Right hindlimb (tissue), 1 donor: ENCODE measurements at places on chromosomes 3 and 15.
A peak's percentile ranks its signal among the peaks of the same experiment; 100 is the strongest.

DNA sequence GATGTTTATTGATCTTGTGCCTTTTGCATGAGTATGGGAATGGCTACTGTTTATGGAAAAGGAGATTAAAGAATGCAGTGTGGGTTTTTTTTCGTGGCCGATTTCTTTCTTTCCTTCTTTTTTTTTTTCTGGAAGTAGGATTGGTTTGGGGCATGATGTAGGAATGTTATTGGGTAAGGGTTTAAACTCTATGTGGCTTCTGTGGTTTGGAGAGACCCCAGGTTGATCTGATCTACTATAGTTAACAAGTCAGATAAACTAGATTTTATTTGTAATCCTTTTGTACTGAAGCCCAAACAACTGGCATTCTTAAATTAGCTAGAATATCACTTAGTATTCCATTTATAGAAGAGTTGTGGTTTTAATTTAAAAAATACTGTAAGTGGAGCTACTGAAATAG lies 304.8 kb downstream of the LPP start:
- DNase-seq, result no peak

- DNase-seq, result no peak
These were observed 103.9 kb downstream of the RARB start for GRCh38 chr3:25531971-25532370.

DNA sequence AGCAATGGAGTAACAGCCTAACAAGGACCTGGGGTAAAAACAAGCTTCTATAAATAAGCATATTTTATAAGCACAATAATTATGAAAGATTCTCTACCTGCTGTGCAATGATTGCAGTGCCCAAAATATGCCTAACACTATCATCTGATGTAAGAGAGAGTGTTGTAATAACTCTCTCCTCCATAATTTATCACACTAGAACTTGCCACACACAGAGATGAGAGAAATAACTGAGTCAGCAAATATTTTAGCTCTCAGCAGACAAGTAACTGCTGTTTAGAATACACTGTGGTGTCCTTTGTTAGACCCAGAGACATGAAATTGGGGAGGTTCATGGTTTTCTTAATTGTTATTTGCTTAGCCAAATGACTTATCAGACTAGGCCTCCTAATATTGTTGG lies 105.3 kb upstream of the ACP3 start:
- no peak for DNase-seq

DNA sequence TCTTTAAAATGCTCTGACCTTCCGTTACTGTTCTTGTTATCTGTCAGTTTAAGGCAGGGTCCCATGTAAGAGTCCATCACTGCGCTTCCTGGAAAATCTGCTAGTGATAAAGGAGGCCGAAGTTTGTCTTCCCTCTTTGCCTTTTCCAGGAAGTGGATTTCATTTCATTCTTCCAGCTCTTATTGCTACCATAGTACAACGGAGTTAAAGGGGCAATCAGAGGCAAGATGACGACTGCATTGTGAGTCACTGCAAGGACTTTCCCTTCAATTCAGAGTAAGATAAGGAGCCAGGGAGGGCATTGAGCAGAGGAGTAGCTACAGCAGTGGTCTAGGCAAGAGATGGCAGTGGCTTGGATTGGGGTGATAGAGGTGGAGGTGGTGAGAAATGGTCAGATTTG lies 17.2 kb upstream of the DET1 start:
- no peak for DNase-seq

- no peak for DNase-seq
These were observed 327.1 kb downstream of the ZIC1 start for GRCh38 chr3:147736226-147736625.

GRCh38 chr15:56749982-56750381 lies 16.7 kb upstream of the ZNF280D start:
- DNase-seq, result no peak

DNA sequence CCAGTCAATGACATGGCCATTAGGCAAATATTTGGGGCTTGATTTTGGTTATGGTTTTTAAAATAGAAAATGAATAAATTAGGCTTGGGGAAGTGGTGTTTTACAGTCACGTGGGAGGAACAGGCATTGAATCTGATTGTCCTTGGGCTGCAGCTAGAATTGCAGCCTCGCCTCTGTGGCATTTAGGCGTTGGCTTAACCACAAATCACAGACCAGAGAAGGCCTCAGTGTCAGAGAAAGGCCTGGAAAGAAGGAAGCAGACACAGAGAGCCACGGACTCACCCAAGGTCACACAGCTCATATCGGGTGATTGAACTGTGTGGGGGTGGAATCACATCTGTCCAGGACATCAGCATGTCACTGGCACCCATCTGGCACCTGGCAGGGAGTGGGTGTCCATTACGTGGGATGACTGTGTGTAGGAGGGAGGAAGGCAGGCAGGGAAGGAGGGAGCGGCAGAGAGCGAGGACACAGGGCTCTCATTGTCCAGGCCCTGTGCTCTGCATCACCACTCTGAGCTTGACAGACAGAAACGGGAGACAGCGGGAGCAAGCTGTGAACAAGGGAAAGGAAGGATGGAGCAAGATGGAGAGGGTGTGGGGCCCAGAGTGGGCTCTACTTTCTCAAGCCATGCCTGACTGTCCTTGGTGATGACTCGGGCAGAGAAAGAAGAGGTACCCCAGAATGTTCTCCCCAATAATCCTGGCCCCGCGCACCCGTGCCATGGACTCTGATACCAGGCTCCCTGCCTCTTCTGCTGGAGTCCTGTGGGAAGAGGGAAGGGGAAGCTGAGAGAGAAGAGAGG lies 186.4 kb downstream of the FAM43A start:
- DNase-seq, result no peak

DNA sequence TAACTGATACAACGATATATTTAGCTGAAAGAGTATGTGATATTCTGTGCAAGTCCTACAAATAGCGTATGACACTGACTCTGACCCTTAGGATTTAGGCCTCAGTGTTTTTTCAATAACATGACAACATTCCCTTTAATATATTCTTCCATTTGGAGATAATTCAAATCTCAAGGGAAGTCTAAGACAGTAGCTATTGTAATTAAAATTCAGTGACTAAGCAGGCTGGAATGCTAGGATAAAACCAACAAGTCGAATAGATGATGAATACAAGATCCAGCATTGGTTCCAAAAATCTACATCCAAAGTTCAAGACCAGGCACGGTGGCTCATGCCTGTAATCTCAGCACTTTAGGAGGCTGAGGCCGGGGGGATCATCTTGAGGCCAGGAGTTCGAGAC lies 56.2 kb downstream of the QTRT2 start:
- DNase-seq, result no peak

DNA sequence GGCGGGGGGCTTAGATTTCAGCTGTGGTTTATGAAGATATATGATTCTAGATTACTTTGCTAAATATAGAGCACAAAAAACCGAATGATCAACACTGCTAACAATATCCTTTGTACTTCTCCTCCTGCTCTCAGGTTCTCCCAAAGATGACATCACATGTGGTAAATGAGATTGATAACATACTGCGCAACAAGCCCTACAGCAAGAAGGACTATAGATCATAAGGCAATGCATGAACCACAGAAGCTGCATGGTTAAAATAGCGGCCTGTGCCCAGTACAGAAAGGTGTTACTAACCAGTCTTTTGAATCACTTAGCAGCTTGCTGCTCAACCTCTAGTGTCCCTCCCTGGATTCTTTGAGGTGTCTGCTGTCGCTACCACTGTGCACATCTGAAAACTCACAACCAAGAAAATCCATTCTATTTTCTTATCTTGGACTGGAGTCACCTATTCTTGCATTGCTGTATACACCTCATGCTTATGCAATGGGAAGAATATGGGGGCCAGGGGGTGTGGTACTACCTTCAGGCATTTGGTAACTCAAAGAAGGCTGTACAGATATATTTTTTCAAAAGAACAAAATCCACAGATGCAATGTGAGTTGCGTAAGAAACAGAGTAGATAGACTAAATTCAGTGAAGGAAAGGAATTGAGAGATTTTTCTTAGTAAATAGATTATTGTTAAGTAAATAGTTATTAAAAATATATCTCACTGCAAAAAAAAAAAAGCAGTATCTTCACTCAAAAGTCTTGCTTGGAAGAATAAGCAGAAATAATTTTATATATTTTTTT lies 18.2 kb downstream of the SSR3 start:
- no peak for DNase-seq

DNA sequence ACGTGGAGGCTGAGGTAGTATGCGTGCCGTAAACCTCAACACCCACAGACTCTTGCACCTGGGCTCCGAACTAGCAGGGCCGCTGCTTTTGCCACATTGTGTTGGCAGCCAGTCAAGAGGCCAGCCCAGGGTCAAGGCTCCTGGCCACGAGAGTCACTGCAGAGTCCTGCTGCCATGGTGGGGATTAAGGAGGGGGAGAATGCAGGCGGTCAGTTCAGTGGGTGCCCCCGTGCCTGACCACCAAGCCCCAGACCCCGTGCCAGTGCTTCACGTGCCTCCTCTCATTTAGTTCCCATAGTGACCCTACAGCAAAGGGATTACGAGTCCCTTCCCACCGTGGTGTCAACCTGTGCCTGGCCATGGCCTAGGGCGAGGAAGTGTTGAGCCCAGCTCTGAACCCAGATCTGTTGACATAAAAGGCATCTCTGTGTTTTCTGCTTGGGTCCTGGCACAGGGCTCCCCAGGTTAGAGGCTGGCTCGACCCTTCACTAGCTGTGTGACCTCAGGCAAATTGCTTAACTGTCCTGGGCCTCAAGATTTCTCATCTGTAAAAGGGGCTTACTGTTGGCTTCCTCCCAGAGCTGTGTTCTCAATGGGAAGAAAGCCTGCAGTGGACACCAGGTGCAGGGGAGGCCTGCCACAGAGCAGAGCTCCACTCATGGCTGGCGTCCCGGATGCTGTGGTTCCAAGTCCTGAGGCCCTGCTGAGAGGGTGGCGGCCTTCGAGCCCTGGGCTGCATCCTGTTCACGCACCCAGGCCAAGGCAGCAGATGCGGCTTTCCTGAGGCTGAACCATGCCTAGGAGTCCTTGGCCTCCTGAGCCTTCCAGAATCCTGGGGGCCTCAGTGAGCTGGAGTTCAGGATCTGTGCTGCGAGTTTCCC lies 32.8 kb downstream of the FBLN2 start:
- peak; percentile 76 for DNase-seq

- no peak for DNase-seq
These were observed 43.6 kb downstream of the TBC1D2B start for GRCh38 chr15:78033864-78034263.

- peak; percentile 5 for DNase-seq
These were observed 137.9 kb downstream of the DNAJB8 start for GRCh38 chr3:128328546-128329458.

GRCh38 chr3:155070932-155071387 lies 9.2 kb upstream of the MME start:
- peak; percentile 27 for DNase-seq

- no peak for DNase-seq
These were observed 2.6 kb upstream of the PIGZ start for GRCh38 chr3:196971094-196971698.

GRCh38 chr3:101377796-101378195 lies 57.4 kb upstream of the IMPG2 start:
- DNase-seq, result no peak

- DNase-seq, result no peak
These were observed 9.7 kb upstream of the DCLK3 start for GRCh38 chr3:36774052-36774451.

GRCh38 chr3:123072152-123072551 lies 5.3 kb downstream of the PDIA5 start:
- no peak for DNase-seq

DNA sequence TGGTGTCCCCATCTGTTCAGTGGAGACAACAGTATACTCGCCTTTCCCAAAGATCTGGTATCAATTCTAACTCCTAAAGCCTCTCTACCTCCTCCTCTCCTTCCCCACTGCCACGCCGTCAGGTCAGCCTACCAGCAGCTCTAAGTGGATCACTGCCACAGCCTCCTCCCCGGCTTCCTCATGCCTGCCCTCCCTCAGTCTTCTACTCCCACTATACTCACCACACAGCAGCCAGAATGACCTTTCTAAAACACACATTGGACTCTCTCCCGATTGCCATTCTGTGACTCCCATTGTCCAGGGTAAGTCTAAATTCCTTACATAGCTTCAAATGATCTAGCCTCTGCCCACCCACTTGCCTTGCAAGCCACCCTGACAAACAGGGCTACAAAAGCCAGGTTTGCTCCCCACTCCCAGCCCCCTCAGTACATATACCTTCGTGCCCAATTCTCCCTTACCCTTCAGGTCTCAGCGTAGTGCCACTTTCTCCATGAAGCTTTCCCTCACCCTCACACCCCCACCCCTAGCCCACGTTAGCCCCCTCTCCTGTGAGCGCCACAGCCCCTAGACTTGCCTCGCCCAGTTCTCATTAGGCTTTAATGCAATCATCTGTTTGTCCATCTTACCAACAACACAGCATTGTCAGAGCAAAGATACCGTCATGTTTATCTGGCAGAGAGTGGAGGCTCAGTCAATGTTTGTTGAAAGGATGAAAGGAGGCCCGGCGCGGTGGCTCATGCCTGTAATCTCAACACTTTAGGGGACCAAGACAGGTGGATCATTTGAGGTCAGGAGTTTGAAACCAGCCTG lies 9.5 kb upstream of the SEMA7A start:
- no peak for DNase-seq

- no peak for DNase-seq
These were observed 24.9 kb downstream of the SIAH2 start for GRCh38 chr3:150737874-150738679.

DNA sequence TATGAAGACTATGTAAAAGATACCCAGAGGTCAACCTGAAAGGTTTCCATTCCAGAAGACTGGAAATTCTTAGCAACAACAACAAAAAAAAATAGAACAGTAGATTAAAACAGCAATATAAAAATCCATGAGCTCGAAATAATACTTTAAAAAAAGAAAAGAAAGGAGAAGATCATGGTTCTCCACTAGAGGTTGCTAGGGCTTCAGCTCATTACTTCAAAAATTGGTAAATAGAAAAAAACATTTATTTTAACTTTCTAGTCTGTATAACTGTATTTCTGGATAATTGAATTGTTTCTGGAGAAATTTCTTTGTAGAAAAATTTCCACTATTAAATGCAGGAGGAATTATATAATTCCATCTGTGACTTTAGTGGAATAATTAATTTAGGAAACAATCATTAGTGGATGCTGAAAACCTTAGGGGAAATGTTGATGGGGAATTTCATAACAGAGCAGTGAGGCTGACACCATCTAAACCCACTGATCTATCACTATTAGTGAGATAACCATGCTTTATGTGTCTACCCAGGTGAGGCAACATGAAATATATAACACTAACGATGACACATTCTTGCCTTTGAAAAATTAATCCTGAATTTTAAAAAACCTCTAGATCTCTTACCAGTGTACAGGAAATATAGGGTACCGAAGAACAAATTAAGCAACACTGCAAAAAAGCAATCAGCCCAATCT lies 62.5 kb upstream of the SNRK start:
- no peak for DNase-seq

DNA sequence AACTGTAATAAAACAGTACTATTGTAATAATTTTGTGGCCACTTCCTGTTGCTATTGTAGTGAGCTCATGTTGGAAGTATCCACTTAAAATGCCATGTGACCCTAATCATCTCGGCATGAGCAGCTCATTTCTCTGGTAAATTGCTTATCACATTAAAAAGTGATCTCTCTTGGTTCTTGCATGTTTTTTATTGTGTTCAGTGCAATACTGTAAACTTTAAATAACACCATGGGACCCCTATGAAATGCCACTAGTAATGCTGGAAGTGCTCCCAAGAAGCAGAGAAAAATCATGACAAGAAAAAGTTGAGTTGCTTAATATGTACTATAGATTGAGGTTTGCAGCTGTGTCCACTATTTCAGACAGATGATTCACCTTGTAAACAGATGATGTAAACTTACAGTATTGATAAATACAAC lies 45.6 kb downstream of the NMD3 start:
- no peak for DNase-seq
